ENCODE measurements at places on chromosomes 3 and 15.

- DNase-seq, result no peak
Measured at GRCh38 chr3:31442755-31443154, 90.0 kb upstream of the STT3B start.

GRCh38 chr3:139477710-139478640 lies 1.7 kb upstream of the RBP2 start:
- no peak for DNase-seq

- no peak for DNase-seq
Measured at GRCh38 chr15:89026167-89026566, 62.1 kb upstream of the ABHD2 start.

DNA sequence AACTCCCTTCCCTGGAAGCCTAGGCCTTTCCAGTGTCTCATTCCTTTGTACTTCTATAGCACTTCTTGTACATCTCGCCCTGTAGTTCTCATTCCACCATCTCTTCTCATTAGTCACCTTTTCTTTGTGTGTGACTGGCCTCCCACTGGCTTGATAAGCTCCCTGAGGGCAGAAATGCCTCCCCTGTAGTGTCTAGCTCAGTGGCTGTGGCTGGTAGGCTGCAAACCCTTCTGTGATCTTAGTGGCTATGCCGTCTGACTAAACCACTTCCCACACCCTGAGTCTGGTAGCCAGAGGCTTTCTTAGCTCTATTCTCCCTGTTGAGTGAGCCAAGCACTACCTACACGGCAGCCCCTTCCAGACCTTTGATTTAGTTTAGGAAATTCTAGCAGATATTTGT lies 24.4 kb upstream of the TNFAIP8L3 start:
- no peak for DNase-seq

DNA sequence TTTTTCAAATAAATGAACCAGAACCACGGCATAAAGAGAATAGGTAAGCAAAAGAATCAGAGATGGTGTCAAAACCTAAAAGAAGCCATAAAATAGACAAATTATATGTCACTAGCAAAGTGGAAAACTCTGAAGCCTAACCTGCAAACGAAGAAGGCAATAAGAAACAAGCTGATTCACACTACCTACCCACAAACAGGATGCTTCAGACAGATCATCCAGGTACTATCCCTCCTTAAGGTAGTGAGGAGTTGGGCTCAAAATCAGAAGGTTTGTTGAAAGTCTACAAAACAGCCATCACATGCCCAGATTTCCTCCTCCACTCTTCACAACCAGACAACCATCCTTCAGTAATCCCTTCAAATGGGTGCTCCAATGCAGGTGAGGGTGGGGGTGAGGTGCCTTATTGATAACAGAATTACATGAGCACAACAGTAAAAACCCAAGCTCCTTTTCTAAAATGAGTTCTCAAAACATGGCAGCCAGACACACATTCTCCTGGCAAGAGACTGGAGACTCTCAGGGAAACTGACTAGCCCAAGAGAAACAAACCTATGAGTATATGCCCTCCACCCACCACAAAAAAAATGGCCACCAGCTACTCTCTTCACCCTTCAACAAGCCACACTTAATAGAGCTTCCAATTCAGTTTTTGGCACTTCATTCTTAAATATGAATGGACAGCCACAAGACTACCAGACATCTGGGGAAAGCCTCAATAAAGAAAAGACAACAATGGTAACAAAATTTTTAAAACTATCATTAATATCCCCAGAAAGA lies 6.4 kb downstream of the KPNA1 start:
- no peak for DNase-seq

DNA sequence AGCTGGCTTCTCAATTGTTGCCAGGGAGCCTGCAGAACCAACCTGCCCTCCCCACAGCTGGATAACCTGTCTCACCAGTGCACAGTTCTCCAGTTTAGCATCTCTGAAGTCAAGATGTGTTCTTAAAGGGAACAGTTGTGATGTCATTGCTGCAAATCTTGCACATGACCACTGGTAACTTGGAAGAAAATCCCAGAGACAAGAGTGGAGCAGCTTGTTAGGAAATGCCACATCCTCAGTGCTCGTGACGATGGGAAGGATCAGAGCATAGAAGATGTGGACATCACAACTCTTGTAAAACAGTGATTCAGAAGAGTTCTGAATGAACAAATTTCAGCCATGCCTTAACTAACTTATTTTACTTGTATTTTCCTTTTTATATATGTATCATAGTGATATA lies 36.1 kb upstream of the LIMD1 start:
- no peak for DNase-seq

DNA sequence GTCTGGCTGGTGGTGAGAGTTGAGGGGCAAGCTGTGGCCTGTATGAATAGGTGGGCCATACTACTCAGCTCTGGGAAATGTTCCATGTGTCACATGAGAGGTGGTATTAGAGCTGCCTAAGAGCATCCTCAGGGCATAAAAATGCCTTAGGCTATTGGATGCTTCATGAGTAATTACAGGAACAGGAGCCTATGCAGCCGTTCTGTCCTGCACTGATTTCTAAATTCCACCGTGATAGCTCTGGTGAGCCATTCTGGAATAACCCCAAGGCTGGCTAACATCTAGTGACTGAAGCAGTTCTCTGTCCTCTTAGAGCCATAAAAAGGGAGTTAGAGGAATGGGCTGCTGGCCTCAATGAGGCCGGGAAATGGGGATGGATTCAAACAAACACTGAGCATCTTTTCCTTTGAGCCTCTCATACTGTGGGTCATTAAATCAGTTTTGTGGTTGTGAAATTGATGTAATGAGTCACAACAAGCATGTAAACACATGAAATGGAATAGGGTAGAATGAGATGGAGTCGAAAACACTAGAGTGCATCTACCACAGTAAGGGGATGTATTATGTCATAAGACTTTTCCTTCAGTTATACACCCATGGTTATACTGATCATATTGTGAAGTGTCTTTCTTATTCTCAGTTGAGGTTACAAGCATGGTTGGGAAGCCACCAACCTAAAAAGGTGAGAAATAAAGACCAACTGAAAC lies 41.0 kb downstream of the DGKG start:
- no peak for DNase-seq

DNA sequence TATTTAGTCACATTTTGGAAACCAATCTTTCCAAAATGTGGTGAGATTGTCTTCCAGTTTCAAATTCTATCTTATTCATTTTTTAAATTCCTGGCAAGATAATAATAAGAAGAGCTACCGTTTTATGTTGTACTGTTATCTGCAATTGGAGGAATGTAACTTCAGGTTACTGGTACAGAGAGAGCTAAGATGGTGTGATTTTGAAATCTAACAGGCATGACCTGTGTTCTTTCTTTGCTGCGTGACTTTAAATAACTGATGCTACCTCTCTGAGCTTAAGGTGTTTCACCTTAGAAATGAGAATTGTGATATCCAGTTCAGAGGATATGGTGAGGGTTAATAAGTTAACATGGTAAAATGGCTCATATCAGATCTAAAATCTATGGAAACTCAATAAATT lies 21.7 kb downstream of the CADM2 start:
- no peak for DNase-seq

DNA sequence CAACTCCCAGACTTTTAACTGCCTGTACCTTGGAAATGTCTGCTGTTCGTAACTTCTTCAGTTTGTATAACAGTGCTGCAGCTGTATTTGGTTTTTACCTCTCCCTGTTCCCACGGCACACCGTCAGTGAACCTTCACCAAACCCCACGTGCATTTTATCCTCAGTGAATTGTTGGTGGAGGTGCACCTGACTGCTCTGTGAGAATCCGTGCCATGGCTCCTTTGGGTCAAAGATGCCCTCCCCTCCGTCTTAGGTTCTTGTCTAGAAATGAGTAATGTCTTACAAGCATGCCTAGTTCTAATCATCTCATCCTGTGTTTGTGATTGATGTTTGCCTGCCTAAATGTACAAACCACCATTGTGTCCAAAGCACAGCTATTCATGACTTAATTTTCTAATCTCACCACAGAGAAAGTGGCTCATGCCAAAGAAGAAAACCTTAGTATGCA lies 28.2 kb downstream of the TPM1 start:
- no peak for DNase-seq

DNA sequence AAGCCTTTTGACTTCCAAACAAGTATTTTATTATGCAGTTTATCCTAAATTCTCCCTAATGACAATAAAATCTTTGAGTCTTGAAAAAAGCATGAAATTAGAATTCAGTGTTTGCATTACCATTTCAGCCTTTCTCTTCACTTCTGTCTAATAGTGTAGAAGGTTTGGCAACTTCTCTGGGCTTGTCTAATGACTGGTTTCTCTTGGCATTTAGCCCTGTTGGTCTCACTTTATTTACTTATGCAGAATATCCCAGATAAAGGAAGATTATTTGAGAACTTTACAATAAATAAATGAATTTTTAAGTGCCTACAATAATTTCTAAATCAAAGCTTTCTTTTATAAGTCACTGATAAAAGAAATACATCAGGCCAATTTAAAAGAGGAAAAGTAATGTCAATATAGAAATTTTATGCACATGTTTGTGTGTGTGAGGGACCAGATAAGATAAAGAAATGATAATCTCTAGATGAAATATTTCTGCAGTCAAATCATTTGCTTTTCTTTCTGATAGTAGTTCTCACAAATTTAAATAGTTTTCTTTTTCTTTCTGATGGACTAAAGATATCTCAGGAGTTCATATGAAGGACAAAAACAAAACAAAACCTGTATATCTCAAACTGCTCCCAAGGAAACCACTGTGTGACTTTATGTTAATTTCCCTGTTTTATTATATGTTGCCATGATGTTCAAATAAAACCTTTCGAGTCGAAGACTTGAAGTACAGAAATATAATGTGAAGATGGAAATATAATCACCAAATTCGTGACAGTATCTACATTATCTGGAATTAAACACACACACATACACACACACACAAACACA lies 533.1 kb upstream of the CBLB start:
- no peak for DNase-seq

DNA sequence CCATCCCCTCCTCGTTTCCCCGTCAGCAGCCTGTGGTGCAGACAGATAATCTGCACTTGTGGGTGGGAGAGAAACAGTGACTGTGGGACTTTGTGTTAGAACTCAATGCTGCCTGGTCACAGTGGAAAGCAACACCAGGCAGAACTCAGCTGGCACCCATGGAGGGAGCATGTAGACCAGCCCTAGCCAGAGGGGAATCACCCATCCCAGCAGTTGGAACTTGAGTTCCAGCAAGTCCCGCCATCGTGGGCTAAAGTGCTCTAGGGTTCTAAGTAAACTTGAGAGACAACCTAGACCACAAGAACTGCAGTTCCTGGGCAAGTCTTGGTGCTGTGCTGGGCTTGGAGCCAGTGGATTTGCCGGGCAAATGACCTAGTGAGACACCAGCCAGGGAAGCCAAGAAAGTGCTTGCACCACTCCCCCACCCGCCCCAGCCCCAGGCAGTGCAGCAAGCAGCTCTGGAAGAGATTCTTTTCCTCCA lies 24.4 kb downstream of the ISG20 start:
- no peak for DNase-seq

DNA sequence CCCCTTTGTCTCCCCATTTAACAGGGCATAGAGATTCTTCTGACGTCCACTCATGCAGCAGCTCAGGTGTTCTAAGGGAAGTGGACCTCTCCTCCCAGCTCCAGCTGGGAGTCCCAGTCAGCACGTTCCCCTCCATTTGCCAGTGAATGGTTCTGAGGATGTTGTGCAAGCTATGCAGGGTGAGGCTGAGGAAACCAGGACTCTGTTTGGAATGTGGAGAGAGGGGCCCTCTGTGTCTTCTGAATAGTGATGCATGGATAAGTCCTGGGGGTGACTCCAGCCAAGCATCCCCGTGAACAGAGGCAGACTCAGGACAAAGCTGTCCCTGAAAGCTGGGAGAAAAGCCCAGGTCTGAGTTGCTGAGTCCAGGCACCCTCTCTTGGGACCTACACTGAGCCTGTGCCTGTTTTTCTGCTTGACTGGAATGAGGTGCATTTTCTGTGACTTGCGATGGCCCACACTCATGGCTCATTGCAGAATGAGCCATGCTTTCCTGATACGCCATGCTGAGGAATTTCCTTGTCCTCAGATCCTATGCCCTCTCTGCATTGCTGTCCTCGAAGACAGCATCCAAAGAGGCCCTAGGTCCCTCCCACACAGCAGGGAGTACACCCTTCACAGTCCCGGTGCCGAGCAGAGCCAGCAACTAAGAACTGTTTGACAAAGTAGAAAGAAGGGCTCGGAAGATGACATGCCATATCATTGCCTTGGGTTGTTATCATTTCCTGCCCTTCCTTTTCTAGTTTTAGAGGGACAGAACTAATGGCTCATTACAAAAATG lies 185.2 kb downstream of the ATP10A start:
- DNase-seq, result no peak
